ENCODE measurements at places on chromosomes 11 and 22. TPM values are rescaled to one million over a fixed set of nuclear protein-coding genes. Genes with fewer than 3 reads are reported as not detected.
A peak's percentile ranks its signal among the peaks of the same experiment; 100 is the strongest.

GRCh38 chr11:45660729-45661438, 4.5 kb downstream of the CHST1 start:
- no peak for DNase-seq

GRCh38 chr11:66607126-66607834, 9.2 kb upstream of the RBM14 start:
- no peak for DNase-seq

DNA sequence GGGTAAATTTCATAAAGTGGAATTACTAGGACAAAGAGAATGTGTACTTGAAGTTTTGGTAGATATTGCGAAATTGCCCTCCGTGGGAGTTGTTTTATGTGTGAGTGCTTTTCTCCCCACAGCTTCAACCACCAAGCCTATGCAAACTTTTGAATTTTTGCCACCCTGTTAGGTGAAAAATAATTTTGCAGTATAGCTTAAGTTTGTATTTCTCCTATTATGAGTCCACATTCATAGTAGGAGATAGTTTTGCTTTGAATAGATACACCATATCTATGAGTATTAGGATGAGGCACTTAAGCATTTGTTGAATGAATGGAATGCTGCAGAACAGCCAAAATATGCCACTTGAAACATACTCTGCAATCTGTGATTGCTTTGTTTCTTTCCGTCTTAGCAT, 43.6 kb downstream of the UVRAG start:
- no peak for DNase-seq

GRCh38 chr11:86288776-86289507, 13.1 kb upstream of the HIKESHI start:
- DNase-seq: no peak

GRCh38 chr11:103372906-103373305, 263.7 kb downstream of the DYNC2H1 start:
- no peak for DNase-seq

DNA sequence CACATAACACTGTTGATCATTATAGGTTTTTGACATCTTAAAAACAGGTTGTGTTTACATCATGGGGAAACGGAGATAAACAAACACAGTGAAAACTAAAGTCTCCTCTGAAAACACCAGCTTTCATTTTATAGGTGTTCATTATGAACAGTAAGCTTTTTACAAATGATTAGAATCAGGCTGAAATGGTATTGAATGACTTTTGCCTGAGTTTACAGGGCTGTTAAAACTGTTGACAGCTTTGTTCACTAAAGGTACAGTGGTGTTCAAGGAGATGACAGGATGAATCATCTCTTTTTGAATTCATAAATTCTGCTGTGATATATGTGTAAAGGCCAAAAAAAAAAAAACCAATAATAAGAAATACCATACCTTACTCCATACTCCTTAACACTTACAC, 184.6 kb upstream of the CNTN5 start:
- no peak for DNase-seq

DNA sequence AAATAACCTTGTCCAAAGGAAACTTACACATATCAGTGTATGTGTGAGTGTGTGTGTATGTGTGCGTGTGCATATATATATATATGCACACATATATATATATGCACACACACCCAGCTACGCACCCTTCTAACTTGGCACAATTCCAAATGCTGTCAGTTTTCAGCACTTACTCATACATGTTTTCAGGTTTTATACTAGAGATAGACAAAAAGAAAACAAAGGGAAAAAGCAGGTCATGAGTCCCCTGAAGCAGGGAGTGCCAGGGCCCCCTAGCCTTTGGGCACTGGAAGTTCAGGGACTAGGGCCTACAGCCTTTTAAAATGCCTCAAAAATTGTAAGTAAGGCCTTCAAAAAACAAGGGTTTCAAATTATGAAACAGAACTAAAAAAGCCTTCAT, 265.4 kb downstream of the CADM1 start:
- no peak for DNase-seq

- DNase-seq: peak; percentile 83
These were observed 83.7 kb downstream of the KCNQ1 start for GRCh38 chr11:2528301-2529050.

DNA sequence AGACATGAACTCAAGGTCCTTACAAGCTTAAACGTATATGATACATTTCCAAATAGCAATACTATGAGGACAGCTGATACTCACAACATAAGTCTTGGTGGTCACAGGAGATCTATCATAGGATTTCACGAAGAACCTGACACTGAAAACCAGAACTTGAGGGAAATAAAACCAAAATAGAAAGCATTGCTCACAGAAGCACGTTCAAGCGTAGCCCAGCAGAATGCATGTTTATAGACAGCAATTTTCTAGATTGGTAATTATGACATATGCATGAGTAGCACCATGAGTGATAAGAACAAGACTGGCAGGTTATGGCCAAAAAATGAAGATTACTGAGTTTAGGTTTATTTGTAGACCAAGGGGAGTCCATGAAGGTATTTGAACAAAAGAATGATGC, 243.5 kb downstream of the ETS1 start:
- DNase-seq: no peak

DNA sequence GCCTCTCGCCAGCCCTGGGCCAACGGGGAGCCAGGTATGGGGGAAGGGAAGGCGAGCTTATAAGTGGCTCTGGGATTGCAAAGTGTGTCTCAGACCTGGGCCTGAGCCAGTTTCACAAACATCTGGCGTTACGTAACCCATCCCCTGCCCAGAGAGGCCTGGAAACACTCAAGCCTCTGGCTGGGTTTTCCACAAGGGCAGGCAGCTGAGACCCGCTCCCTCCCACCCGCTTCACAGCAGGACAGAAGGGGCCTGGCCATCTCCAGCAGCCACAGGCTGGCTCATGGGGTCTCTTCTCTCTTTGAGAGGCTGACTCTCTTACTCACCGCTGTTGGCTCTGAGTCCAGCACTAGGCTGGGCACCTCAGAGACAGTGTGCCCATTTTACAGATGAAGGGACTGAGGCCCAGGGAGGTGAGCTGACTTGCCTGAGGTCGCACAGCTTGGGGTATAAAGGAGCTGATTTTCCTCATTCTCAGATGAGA, 44.5 kb downstream of the TRIOBP start:
- DNase-seq: no peak

DNA sequence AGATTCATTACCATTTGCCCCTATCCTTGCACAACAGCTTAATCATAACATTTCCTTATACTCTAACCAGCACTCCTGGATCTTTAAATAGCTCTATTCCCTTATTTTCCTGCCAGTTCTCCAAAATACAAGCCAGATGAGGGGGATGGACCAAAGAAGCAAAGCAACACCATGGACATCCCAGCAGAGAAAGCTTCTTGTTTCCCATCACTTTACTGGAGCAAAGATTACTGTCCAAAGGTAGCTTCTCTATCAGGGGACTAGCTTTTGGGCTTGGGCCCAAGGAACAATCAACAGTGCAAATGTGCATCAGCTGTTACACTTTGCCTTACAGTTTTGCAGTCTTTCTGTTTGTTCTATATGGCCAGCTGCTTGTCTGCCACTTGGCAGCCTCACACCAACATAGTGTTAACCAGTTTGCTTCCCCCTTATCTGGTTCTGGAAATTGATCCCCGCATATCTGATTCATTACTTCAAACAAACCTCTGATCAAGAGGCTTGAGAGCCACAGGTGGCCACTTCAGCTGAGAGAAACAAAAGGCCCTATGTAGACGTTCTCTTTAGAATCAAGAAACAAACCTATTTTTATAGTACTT, 814.3 kb downstream of the METTL15 start:
- no peak for DNase-seq

- DNase-seq: no peak
These were observed 25.1 kb downstream of the RPL27A start for GRCh38 chr11:8707541-8708191.

GRCh38 chr22:17314487-17314886, 54.8 kb upstream of the CECR2 start:
- DNase-seq: peak; percentile 47

FCHSD2 gene
- 54.9 TPM for total RNA-seq

OR51B5 gene
- total RNA-seq: not detected
